ENCODE measurements at places on chromosomes 3 and 15.

DNA sequence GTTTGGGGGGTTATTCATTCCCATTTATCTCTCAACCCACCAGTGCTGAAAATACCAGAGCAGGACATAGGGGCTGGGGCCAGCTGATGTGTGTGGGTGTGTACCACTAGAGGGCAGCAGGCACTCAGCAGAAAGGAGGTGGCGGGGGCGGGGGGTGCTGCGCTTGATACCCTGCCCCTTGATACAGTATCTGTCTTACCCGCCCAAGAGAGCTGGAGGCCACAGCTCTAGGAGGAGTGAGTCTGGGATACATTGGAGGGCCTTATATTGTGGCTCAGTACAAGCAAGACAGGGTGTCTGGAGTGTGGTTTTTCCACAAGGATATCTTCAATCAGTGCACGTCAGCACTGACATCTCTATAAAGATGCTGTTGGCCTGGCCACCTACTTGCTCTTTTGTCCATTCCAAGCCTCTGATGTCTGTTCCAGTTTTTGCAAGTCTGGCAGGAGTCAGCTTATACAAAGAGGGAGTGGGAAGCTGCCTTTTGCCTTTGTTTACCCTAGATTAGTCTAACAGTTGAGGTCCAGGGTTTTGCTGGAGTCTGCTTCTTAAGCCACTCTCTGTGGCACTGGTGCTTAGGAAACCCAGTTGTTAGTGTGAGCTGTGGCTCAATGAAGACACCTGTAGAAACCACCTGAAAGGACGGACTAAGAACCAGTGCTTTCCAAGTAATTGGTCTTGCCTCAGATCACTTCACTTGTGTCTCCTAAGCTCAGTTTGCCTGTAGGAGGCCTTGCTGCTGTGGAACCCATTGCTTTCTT is 1.5 kb upstream of the RBM15B start:
- DNase-seq = peak; percentile 42

DNA sequence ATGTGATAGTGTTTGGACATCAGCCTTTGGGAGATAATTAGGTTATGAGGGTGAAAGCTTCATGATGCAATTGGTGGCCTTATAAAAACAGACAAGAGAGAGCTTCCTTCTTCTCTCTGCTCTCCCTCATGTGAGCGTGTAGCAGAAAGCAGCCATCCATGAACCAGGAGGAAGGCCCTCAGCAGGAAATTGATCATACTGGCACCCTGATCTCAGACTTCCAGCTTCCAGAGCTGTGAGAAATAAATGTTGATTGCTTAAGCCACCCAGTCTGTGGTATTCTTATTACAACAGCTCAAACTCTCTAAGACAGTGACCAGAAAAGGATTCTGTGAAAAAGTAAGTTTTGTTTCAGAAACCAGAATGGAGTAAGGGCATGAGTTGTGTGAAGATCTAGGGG is 13.3 kb downstream of the STAC start:
- peak; percentile 34 for DNase-seq

DNA sequence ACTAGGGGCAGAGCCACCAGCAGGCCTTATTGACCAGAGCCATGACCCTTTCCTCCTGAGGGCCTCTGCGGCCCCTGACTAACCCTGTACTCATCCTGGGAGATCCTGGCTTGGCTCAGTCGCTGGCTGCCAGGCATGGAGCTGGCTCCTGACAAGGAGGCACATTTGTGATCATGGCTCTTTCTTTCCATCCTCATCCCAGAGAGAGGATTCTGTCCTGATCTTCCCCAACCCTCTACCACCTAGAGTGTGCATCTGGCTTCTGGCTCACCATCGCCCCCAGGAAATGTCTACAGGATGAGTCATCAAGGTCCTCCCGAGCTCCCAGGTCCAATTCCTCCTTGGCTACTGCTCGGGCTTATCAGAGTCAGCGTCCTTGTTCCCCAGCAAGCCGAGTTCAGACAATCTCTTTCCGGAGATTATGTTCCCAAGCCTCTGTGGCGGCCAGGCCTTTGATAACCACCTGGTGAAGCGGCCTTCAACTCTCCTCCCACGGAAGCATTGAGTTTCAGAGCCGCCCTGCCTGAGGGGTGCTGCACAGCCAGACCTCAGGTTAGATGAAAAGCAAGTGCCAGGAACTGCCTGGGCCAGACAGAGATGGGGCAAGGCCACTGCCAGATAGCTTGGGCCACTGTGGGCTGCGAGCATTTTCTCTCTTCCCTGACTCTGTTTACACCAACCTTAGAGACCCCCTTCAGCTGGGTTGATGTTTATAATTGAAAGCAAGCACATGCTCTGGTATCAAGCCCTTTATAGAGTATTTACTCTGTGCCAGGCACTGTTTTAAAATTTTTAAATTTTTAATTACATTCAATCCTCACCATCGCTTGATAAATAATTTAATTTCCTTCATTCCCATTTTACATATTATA is 44.3 kb upstream of the MRPS22 start:
- no peak for DNase-seq

DNA sequence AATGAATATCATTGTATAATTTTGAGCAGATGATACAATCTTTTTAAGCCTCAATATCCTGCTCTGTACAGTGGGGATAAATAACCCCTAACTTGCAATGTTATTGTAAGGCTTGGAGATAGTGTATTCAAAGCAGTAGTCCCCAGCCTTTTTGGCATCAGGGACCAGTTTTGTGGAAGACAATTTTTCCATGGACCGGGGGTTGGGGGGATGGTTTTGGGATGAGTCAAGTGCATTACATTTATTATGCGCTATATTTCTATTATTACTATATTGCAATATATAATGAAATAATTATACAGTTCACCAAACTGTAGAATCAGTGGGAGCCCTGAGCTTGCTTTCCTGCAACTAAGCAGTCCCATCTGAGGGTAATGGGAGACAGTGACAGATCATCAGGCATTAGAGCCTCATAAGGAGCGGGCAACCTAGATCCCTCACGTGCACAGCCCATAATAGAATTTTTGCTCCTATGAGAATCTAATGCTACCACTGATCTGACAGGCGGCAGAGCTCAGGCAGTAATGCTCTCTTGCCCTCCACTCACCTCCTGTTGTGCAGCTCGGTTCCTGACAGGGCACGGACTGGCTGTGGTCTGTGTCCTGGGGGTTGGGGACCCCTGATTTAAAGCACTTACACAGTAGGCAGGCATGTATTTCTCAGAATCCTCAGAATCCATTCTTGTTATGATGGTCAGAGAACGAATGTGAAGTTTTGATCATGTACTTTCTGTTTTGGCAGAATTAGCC is 102.2 kb downstream of the PTPRG start:
- DNase-seq = no peak

DNA sequence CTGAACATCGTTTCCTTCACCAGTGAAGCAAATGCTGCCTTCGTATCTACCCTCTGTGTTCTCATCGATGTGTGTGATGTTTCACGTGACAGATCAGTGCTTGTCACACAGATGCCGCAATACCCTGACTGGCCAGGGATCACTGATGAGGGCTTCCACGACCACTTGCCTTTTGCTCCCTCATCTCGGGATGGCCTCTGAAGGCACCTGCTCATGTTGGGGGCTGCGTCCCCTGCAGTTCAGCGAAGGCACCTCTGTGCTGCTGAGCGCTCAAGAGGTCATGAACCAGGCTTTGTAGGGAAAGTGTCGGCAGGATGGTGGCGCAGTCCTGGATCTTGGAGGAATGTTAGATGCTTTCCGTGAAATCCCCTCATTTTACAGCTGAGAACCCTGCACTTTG is 79.2 kb upstream of the KLF13 start:
- DNase-seq = no peak

GRCh38 chr3:76495216-76495615 is 544.7 kb upstream of the ROBO2 start:
- no peak for DNase-seq

- no peak for DNase-seq
These were observed 135.8 kb upstream of the HES1 start for GRCh38 chr3:194000100-194000499.

GRCh38 chr3:105093371-105094252 is 273.1 kb upstream of the ALCAM start:
- DNase-seq = peak; percentile 13

DNA sequence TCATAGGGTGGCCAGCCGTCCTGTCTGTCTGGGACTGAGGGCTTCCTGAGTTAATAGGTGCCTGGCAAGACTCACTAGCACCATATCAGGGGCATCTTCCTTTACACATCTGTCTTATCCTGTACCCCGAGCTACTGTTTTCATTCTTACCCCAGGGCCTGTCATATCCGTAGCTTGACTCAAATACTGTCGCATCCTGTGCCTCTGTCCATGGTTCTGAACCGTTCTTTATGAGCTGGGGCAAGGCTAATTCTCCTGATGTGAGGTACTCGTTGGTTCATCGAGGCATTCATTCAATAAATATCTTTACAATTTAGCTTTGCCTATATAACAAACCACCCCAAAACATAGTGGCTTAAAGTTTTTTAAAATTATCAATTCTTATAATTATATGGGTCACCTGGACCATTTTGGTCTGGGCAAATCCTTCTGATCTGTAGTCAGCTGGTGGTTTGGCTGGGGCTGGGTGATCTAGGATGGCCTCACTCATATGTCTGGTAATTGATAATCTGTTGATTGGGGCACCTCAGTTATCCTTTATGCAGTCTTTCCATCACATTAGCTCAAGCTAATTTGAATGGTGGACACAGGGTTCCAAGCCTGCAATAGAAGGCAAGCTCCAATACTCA is 121.2 kb downstream of the TLE3 start:
- DNase-seq = peak; percentile 13

GRCh38 chr3:171770689-171771620 is 39.3 kb downstream of the PLD1 start:
- DNase-seq = peak; percentile 80

- no peak for DNase-seq
These were observed 4.8 kb upstream of the AVEN start for GRCh38 chr15:34043813-34044212.

- no peak for DNase-seq
These were observed 80.4 kb upstream of the XCR1 start for GRCh38 chr3:46107682-46108081.

- peak; percentile 82 for DNase-seq
These were observed 169.4 kb upstream of the ZNF385D start for GRCh38 chr3:21920421-21920861.

DNA sequence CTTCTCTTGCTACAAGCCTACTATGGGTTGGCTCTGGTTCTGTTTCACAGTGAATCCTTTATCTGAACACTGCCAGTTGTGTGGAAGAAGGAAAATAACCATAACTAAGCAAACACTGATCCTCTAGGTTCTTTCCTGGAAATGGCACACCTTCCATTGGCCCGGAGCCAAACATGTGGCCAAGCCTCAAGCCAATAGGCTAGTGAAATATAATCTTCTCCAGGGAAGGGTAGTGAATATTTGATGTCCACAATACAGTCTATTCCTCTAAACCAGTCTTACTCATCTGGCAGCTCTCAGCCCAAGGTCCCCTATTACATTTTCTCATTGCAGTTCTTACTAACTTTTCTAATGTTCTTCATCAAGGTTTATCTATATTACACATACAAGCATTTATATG is 921.3 kb downstream of the TUSC7 start:
- peak; percentile 20 for DNase-seq

DNA sequence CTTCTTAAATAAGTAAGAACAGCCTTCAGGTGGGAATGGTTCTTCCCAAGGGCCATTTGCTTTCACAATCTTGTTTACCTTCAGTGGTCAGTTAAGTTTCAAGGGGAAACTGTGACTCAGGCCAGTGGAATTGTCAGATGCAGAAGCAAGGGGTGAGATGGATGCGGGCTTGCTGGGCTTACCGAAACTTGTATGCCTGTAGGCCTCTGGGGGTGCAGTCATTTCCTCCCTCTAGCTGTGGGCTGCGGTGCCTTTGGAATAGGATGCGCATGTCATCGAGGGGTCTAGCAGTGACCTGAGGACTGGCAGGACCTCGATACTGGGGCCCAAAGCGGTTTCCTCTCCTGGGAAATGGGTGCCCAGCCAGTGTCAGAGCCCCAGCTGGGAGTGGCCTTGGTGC is 121.6 kb downstream of the EEFSEC start:
- peak; percentile 55 for DNase-seq

GRCh38 chr15:22243440-22244130 is 163.3 kb downstream of the OR4M2 start:
- DNase-seq = no peak

- peak; percentile 74 for DNase-seq
These were observed 33.5 kb upstream of the PTPN23 start for GRCh38 chr3:47347217-47347801.
